Muscle of leg (tissue), 16 donors: ENCODE measurements at places on chromosomes 1 and 21. TPM values are rescaled to one million over a fixed set of nuclear protein-coding genes. Genes with fewer than 3 reads are reported as not detected.

RIT1 gene
- polyA plus RNA-seq = 29.8 TPM

LDLRAP1 gene
- 13.9 TPM for polyA plus RNA-seq

DNA sequence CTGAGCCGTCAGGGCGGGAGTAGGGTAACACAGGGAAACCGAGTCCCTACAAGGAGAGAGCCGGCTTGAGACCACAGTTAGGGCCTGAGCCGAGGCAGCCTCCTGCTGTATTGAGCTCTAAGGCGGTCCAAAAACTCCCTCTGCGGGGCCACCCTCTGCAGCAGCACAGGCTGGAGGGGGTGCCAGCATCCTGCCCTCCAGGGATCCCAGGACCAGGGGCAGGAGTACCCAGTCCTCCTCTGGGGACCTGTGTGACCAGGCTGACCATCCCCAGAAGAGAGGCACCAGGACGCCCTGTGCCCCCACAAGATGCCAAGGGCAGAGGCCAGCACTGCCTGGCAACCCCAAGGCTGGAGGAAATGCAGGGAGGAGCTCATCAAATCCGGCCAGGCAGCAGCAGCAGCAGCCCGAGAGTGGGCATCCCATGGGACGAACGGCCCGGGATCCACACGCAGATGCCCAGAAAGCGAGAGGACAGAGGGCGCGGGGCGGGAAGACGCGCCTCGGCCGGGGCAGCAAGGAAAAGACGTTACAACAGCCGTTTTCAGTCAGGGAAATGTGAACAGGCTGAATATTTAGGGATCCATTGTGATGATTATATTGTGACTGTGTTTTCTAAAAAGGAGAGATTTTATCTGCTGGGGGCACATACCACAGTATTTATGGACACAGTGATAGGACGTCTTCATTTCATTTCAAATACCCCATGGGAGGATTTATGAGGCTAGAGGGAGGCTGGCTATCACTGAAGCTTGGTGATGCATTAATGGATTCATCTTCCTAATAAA, 57.1 kb upstream of the COL18A1 start:
- DNase-seq = no peak

DNA sequence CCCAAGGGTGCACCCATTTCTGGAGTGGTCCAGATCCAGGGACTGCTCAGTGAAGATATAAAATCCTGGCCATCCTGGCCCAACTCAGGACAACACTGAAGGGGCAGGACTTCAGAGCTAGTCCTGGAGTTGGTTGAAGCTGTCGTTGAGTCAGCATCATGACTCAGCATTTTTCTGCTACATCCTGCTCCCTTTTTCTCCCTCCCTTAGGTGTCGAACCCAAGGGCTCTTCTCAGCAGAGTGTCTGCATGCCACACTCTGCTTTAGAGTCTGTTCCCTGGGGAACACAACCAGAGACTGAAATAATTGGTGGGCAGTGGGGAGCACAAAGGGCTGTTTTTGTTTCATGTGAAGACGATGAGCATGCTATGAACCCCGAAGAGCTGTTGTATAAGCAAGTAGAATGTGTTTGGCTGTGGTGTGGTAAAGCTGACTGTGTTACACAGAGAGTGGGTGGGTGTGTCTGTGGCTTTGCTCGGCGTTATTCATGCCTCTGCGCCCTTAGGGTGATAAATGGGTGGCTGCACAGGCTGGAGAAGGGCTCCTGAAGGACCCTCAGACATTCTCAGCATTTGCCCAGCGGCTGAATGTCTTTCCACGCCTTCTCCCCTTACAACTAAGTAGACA, 167.2 kb downstream of the CYYR1 start:
- peak; percentile 10 for DNase-seq
